Cardiac septum (tissue), 1 donor: ENCODE measurements at places on chromosomes 2 and 18. TPM values are rescaled to one million over a fixed set of nuclear protein-coding genes. Genes with fewer than 3 reads are reported as not detected.

Gene KLHL30
- total RNA-seq, result 14.3 TPM

Gene OBSL1
- total RNA-seq, result 199 TPM

GRCh38 chr2:120964819-120965218 is 229.2 kb downstream of the GLI2 start:
- no peak for DNase-seq

DNA sequence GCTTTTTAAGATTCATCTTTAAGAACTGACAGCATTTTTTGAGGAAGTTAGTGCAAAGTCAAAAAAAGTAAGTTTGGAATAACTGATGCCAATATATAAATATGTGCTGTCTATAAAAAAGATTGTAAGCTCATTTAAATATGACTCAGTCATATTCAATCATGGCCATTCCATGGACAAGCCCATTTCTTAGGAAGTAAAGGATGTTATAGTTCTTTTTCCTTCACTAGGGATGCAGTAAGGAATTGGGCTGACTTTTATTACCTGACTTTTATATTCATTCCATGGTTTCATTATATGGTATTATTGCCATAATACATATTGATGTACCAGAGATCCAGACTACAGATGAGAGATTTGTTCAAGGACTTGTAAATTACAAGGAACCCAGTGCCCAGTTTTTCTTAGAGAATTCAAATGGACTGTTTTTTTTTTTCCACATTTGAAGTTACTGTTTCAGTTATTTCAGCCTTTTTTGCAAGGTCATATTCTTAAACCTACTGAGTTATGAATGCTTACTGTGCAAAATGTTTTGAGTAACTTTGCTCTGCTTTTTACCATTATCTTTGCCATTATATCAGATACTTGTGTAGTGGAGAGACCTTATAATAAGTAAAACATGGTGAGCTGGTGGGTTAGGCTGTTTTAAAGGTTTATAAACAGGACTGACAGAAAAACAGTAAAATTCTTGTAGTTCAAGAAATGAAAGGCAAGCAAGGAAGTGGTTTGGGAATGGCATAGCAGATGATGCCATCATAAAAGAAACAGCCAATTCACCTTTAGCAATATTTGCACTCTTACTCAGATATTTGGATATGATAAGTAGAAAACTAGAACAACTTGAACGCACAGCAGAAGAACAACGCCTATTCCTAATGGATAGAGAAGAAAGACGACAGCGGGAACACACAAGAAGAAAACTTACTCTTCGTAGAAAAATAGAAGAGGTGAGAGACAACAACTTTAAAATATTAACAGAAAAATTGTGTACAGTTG is 7.6 kb downstream of the FSIP2 start:
- DNase-seq, result no peak

- DNase-seq, result no peak
These were observed 28.1 kb downstream of the COL4A3 start for GRCh38 chr2:227192491-227192890.

- DNase-seq, result no peak
These were observed 72.7 kb downstream of the PTPN2 start for GRCh38 chr18:12811191-12811950.
